Effector memory CD8-positive, alpha-beta T cell (primary cell): ENCODE measurements at places on chromosomes 6 and 20.

DNA sequence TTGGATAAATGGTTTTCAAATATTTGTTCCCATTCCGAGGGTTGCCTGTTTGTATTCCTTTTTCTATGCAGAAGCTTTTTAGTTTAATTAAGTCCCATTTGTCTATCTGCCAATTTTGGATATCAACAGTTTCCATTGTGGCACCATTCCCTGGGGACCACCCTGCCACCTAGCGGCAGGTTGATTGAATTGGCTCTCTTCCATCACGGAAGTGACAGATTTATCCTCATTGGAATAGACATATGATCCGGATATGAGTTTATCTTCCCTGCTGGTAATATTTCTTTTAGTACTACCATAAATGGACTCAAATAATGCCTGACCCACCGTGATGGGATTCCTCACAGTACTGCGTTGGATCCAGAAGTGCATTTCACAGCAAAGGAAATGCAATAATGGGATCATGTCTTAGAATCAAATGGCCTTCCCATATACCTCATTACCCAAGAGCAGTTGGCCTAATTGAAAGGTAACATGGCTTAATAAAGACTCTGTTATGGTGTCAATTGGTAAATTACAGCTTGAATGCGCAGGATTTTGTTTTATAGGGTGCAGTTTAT, 327.0 kb downstream of the BMP2 start:
- no peak for DNase-seq

DNA sequence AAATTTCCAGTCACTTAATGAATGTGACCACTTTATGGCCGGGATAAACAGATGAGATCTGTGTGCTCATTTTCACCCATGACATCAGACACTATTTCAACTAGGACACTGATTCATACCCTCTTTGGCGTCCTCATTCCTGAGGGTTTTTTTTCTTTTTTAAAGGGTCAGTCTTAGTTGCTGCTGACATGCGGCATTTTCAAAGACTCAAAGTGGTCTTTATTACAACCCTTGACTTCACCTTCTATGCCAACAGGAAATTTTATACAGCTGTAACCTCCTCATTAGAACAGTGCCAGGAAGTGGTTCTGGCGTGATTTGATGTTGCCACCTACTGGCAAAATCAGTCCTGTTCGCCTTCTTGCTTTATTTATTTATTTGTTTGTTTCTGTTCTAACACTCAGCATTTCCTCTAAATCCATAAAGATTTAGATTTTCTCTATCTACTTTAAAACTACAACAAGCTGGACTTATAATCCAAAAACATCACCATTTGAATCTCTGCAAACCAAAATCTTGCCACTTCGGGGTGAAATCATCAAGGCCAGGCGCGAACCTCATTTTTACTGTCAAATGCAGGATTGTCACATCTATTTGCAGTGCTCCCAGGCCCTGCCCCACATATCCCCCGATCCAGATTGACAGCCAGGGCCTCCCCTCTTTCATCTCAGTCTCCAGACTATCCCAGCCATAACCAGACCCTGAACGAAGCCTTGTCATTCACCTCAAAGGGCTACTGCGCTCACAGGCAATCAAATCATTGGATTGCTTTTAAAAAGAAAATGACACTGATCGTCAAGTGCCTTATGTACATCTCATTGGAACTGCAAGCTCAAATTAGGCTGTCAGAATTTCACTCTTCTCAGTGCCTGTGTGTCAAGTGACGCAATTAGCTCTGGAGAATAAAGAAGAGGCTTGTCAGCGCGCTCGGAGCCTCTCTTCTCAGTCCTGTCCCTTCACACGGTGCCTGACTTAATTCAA, 77.5 kb downstream of the C6orf118 start:
- no peak for DNase-seq

DNA sequence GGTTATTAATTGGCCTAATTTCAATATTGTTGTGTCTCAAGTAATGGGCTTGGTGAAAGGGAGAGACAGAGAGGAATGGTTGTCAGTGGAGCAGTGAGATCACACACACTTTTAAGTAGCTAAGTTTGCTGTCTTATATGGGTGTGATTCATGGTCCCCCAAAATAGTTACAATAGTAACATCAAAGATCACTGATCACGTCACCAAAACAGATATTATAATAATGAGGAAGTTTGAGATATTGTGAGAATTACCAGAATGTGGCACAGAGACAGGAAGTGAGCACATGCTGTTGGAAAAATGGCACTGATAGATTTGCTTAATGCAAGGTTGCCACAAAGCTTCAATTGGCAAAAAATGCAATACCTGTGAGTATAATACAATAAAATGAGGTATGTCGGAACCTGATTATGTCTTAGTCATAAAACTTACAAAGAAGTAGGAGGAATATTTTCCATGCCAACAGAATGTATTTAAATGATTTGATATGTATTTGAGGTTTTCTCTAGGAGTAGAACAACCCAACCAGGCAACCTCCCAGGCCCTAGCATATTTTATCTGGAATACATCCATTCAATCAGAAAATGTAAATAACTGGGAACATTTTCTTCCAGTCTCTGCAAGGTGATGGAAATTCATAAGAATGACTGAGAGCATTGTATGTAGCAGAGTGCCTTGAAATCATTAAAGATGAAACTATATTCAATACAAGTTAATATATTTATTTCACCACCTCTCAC, 167.8 kb downstream of the CARMIL1 start:
- no peak for DNase-seq

GRCh38 chr20:4779616-4780015, 57.9 kb downstream of the PRND start:
- DNase-seq, result no peak

DNA sequence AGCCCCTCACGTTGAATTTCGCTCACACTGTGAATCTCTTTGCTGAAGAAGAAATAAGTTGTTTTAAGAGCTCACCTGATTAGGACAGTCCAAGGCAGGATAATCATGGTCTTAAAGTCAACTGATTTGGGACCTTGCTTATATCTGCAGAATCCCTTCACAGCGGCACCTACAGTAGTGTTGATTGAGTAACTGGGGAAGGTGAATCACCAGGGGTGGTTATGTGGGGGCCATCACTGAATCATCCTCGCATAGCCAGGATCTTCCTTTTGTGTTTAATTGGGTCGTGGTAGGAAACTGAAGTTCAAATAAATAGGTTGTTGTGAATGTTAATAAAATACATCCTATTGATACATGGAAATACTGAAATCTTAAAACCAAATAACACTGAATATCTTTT, 20.2 kb upstream of the MICA start:
- no peak for DNase-seq

DNA sequence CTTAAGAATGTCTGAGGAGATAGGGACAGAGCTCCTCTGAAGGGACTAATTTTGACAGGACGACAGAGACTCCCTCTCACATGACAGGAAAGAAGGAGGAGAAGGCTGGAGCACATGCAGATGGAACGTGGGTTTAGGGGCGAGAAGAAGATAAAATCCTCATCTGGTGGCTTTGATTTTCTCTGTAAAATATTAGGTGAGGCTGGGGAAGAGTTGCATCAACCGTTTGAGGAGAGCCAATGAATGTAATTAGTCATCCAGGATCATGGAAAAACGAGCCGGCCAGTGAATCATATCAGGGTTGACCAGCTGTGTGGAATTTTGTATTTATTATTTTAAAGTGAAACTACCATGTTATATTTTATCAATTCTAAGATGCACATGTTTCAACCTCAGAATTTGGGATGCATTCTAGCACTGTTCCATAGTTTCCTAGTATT, 46.9 kb upstream of the ADGRF4 start:
- DNase-seq, result no peak

GRCh38 chr6:34486106-34486740, 20.3 kb downstream of the PACSIN1 start:
- peak; percentile 25 for DNase-seq

- no peak for DNase-seq
These were observed 184.7 kb upstream of the PRSS16 start for GRCh38 chr6:27062755-27063154.

DNA sequence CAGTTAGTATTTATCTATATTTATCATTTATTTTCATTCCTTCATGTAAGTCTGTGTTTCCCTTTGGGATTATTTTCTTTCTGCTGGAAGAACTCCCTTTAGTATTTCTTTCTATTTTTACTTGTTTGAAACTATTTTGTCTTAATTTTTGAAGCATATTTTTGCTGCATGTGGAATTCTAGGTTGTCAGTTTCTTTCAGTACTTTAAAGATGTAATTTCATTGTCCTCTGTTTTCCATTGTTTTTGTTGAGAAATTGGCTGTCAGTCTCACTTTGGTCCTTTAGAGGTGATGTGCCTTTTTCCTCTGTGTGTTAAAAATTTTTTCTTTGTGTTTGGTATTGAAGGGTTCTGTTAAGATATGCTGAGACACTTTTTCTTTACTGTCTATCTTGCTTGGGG, 17.1 kb downstream of the RNF182 start:
- DNase-seq, result no peak

GRCh38 chr6:68638230-68638900, 3.3 kb downstream of the ADGRB3 start:
- no peak for DNase-seq

DNA sequence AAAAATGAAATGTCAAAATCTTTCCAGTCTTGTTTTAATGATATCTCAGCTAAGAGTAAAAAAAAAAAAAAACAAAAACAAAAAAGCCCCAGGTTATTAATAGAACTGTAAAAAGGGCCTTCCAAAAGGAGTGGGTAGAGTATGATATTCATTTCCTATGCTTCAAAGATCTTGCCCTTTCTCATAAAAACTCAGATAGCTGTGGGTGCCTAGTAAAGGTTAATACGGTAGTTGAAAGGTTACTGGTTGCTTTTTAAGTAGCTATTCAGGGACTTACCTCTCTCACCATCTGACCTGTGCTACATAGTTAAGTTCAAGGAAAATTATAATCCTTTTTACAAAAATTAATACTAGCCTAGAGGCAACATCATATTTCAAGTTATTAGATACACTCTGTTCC, 14.9 kb downstream of the TRMT6 start:
- DNase-seq, result no peak

- DNase-seq, result no peak
These were observed 68.8 kb downstream of the PFDN4 start for GRCh38 chr20:54276577-54277169.

- DNase-seq, result no peak
These were observed 458.6 kb downstream of the TENT5A start for GRCh38 chr6:81293896-81294295.

DNA sequence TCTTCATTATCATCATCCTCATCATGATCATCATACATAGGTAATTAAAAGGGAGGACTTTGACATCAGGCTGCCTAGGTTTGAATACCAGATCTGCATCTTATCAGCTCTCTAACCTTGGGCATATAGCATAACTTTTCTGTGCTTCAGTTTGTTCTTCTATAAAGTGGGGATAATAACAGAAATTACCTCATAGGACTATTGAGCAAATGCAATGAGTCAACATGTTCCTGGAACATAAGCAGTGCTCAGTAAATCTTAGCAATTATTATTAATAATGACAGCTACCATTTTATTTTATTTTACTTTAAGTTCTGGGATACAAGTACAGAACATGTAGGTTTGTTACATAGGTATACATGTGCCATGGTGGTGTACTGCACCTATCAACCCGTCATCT, 7.2 kb downstream of the C20orf202 start:
- DNase-seq, result no peak

DNA sequence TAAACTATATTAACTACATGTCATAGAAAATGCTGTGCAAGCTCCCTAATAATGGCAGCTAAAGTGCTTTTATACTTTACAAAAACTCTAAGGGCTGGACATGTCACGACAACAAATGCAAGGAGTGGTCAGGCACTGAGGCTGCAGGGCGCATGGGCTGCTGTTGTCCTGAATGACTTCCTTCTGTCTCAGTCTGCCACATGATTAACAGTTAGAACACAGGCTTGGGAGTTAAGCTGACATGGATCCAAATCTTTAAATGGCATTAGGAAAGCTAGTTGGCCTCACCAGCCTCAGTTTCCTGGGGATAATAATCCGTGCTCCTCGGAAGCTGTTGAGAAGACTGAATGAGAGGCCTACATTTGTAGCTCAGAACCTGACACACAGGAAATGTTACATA, 57.4 kb downstream of the PREP start:
- DNase-seq, result no peak

- no peak for DNase-seq
These were observed 254.6 kb downstream of the LY86 start for GRCh38 chr6:6843057-6843627.

GRCh38 chr6:20333721-20334269, 67.9 kb upstream of the E2F3 start:
- no peak for DNase-seq

DNA sequence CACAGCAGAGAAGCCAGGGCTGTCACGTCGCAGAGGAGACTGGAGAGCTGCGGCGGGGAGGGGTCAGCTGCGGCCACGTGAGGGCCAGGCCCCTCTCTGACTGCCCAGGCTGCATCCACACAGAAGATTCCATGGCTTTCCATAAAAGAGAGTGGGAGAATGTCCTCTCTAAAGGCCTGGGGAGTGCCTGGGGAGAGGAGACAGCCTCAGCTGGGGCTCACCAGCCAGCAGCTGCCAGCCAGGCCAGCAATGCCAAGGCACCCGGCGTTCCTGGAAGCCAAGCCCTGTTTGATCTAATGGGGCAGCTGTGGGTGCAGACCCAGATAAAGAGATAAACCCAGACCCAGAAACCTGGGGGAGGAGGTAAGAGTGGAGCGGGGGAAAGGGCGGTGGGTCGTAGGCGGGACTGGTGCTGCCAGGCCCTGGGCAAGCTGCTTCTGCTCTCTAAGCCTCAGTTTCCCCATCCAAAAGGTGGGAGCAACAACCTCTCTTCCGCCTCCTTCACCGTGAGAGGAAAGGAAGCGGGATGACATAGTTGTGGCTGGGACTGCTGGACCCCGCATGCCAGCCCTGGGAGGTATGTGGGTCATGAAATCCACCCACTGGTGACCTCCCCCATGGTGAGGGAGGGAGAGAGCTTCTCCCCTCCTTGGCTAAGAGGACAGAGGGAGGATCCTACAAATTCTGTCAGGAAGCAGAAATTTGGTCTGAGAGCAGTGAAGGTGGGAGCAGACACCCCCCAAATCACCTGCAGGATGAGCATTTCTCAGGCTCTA, 3.1 kb upstream of the OSBPL2 start:
- DNase-seq, result no peak

DNA sequence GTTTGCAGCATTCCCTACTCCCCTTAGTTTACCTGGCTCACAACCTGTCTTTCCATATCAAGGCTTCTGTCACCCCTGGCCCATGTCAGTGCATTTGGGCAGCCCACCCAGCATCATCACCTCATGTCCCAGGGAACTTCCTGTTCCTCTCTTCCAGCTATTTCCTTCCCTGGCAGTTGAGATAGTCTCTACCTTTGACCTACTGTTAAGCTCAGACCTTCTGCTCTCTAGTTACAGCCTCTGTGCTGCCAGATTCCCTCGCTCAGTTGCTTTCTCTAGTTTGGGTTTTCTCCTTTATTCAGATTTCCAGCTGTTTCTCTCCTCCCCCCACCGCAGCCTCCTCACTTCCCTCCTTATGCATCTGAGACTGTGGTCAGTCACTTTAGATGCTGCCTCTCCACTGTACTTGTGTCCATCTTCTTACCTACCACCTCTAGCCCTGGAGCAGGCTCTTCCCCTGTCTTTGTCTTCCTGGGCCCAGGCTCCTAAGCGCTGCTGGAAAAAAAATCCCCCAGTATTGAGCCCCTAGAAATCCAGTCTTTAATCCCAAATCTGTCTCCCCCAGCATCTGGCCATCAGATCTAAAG, 16.3 kb downstream of the PTPN1 start:
- no peak for DNase-seq
